ENCODE measurements at places on chromosomes 7 and 10. TPM values are rescaled to one million over a fixed set of nuclear protein-coding genes. Genes with fewer than 3 reads are reported as not detected.

- no peak for DNase-seq
Measured at GRCh38 chr10:7038416-7038815, 372.4 kb downstream of the SFMBT2 start.

- DNase-seq: no peak
Measured at GRCh38 chr10:114859222-114859621, 37.6 kb downstream of the FHIP2A start.

TBXAS1 gene
- total RNA-seq: 16.6 TPM

OR2A5 gene
- total RNA-seq: not detected

GRM8 gene
- total RNA-seq: not detected

ITPRIP gene
- 15.6 TPM for total RNA-seq

SEMA3E gene
- not detected for total RNA-seq

GRM3 gene
- not detected for total RNA-seq

Measured in CD4-positive, alpha-beta memory T cell (primary cell).